Memory B cell (primary cell): ENCODE measurements at places on chromosomes 16 and 17.

DNA sequence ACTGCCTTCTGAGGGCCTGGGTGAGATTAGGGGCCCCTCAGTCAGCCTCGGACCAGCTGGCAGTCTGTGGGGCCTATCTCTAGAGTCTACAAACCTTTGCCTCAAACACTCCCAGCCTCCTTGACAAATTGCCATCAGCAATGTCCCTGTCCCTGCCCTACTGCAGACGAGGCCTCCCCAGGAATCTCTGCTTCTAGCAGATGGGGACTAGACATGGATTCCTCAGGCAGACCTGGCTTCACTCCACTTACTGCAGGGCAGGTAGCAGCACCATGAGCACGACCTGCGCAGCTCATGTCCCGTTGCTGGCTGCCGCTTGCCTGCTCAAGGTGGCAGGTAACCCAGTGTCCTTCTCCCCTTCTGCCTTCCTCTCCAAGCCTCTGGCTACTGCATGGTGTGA, 49.1 kb downstream of the PLD6 start:
- no peak for DNase-seq

DNA sequence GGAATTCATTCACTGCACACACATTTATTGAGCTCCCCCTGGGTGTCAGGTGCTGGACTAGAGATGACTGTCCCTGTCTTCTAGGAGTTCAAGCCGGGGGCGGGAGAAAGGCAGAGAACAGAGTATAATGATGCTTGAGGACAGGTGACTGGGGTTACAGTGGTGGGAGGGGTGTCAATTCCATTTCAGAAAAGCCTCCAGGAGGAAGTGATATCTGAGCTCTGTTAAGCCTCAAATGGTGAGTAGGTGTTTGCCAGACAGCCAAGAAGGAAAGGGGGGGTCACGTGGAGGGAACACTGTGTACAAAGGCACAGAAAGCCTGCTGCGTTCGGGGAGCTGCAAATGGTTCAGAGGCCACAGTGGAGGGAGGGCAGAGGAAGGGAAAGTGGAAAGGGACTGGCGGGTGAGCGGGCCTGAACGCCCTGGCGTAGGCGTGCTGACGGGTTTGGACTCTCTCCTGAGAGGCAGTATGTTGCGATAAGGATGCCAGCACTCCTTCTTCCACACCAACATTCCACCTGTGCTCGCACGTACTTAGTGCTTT, 9.7 kb upstream of the NXPH3 start:
- no peak for DNase-seq

GRCh38 chr16:80851831-80852230, 47.4 kb upstream of the CDYL2 start:
- DNase-seq, result no peak

GRCh38 chr17:57739402-57740234, 5.5 kb downstream of the CCDC182 start:
- DNase-seq, result no peak

DNA sequence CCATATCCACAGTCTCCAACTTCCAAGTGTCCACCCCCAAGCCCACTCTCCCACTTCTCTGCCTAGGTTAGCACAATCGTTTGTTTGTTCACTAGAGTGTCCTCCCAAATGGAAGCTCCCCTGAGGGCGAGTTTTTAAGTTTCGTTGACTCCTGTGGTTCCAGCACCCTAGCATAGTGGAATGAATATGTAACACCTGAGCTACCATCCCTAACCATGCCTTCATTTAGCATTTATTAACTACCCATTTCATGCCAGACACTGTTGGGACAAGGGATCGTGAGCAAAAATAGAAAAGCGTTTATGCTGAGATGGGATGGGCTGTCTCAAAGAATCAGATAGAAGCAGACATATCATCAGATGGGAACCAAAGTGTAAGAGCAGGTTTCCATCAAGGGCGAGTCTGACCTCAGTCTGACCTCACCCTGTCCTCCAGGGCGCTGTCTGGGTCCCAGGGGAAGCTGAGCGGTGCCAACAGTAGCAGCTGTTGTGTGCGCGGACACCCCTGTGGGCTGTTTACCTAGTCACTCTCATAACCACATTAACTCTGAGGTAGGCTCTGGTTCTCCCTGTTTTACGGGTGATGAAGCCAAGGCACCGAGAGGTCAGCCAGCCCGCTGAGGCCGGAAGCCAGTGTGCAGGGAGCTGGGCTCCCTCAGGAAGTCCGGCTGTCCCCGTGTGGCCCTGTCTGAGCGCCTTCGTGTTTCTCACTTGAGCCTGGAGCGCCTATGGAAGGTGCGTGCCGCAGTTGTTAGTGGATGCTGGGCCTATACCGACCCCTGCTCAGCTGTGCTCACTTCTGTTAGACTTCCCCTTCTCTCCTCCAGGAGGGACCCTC, 6.2 kb downstream of the CNP start:
- DNase-seq, result peak; percentile 46

- DNase-seq, result no peak
Observed at GRCh38 chr16:62712566-62712965, 676.3 kb upstream of the CDH8 start.

DNA sequence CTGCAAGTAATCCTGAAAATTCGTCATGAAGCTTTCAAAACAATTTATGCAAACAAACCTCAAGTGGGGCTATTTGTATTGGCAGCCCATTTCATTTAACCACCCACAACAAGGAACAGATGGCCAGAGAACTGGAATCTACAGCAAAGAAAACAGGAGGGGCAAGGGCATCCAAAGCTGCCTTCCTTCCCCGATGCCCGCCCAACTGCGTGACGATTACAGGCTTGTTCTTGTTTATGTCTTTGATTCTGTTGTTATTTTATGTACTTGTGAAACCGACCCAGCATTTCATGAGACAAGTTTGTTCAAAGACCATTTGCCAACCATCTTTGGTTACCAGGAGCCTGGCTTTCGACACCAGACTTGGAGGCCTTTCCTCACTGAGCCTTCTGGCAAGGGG, 59.1 kb upstream of the IRX6 start:
- no peak for DNase-seq

DNA sequence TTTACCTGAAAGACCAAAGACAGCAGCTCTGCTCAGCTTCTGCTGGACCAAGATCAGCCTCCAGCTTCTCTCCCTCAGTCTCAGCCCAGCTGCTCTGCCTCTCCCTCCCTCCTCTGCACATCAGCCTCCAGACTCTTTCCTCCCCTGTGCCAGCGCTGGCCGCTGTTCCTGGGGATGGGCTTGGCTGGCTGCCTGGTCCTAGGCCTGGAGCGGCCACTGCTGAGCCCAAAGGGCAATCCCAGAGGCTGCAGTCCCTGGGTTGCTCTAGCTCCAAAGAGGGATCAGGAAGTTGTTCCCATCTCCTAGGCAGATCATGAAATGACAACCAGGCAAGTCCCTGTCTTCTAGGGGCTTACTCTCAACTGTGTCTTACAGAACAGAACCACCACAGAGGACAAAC, 31.3 kb downstream of the DCUN1D3 start:
- DNase-seq, result no peak

GRCh38 chr16:10806698-10807097, 11.9 kb downstream of the TVP23A start:
- no peak for DNase-seq

DNA sequence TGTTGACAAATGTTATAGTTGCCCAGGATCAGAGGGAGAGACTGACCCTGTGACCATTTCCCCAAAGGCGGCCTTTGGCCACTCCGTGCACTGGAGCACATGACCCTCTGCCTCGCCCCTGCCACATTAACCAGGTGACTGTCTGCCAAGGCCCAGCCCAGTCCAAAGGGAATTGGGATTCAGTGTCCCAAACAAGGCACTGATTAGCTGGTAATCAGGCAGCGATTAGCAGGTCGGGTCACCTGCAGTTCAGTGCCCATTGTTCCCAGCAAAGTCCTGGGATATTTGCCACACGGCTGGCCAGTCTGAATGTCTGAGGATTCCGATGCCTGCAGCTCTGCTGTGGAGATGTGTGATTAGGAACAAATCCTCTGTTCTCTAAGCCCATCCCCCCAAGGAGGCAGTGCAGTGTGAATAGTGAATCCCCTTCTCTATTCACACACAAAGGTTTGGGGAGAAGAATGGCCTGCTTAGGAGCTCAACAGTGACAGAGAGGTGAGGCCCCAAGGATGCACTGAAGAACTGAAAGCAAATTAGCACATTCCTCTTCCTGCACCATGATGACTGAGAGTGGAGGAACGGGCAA, 123.1 kb upstream of the MAF start:
- DNase-seq, result no peak

- DNase-seq, result no peak
Observed at GRCh38 chr17:46106966-46107644, 86.1 kb downstream of the KANSL1 start.

- no peak for DNase-seq
Observed at GRCh38 chr17:77454242-77455095, 313.7 kb downstream of the SEC14L1 start.

- DNase-seq, result no peak
Observed at GRCh38 chr17:32161029-32161428, 18.7 kb downstream of the RHOT1 start.
